ENCODE measurements at places on chromosomes 2 and 18. TPM values are rescaled to one million over a fixed set of nuclear protein-coding genes. Genes with fewer than 3 reads are reported as not detected.

- DNase-seq, result peak; percentile 35
Measured at GRCh38 chr2:28347193-28347592, 45.5 kb upstream of the FOSL2 start.

DNA sequence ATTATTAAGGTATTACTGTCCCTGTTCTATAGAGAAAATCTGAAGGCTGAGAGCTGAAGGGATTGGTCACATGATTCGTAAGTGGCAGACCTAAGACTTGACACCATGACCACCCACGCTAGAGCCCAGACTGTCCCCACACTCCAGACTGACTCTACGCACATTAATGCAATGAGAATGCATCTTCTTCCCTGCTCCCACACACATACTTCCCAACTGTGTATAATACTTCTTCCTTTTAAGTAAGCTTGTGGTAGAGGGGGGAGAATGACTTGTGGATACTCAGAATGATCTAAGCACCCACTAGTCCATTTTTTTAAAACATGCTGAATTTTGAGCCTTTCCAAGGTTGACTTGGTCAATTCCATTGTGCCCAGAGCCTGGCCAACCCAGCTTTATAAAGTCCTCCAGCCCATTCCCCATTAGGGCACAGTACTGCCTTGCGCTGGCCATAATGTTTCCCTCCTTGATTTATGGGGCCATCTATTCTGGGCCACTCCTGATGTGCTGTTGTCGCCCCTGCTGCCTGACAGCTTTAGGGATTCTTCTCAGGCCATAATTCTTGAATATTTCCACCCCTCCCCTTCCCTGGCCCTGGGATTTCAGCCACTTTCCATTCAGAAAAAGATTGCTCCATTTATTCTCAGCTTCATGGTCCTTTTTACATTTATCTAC lies 28.7 kb downstream of the ALK start:
- DNase-seq, result no peak

The PFN4 gene
- 1.5 TPM for total RNA-seq

DNA sequence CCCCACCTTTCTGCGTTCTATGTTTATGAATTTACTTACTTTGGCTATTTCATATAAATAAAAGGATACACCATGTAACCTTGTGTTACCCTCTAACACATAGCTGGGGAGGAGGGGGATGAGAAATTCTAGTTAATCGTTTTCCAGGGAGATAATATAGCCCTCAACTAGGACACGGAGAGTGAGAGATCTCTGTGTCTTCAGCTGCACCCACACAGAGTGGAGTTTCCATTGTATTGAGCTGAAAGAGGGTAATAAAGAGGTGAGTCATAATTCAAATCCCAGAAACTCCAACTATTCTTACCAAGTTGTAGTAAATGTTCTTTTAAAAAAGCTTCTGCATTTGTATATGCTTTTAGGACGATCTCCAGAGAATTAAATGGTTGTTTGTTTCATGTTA lies 110.1 kb upstream of the SULT1C3 start:
- DNase-seq, result no peak

DNA sequence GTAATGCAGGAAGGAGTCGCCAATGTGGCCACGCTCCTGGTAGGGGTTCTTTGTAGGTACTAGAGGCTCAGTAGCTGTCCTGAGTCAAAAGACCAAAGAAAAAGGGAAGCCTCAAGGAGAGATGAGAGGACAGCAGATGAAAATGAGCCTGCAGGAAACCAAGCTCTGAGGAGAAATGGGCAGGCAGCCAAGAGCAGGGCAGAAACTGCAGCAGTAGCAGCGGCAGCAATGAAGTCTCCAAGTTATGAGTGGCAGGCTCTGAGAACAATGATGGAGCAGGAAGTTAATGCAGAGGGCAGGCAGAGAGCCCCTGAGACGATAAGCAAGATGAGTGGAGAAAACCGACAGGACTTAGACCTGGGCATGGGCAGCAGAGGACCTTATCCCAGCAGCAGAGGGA lies 48.2 kb upstream of the TMEM200C start:
- no peak for DNase-seq

DNA sequence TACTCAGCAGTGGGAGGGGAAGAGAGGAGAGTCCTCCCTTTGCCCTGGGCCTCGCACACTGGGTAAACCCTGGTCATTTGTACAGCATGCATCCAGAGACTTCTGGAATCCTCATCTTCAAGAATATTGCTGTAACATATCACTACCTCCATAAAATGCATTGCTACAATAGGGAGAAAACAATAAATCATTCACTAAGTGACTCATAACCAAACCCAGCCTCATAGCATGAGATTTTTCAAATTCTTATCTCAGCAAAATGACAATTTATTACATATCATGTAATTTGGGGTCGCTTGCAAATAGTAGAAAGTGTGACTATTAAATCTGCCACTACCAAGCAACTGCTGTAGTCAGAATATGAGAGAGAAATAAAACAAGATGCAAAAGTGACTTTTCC lies 189.4 kb downstream of the ALK start:
- no peak for DNase-seq

- DNase-seq, result no peak
Measured at GRCh38 chr18:55318951-55319441, 269.0 kb downstream of the TCF4 start.

DNA sequence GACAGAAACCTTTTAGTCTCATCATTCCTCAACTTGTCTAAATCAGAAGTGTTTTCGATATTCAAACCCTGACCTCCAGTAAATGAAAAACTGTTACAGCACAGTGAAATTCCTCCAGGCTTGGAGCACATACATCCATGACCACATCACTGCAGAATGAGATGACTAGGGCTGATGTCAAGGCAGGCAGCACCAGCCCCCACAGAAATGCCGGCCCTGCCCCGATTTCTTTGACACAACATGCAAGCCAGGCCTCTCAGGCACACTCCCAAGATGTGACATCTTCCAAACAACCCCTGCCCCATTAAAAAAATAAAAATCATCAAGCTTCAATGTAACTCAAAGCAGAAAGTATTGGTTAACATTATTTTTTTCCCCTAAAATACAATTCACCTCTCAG lies 103.3 kb downstream of the CTAGE1 start:
- DNase-seq, result no peak

- DNase-seq, result no peak
Measured at GRCh38 chr2:192983173-192983572, 788.4 kb upstream of the TMEFF2 start.

DNA sequence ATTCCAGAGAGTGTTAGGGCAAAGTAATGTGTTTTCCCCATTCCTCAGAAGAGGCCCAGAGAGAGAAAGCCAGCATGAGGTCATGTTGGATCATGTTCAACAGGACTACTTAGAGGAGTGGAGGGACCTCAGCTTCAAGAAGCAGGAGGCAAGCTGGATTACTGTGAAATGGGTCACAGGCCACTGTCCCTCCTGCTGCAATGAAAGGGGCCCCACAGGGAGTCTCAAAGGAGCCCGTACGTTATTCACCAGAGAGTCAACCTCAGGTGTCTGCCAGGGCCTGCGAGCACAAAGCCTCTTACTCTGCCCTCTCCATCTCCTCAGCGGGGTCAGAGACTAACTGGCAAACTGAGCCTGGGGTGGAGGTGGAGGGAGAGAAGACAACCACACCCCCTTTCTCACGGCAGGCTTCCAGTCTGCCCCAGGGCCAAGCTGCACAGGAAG lies 27.2 kb upstream of the ACYP2 start:
- no peak for DNase-seq

- no peak for DNase-seq
Measured at GRCh38 chr2:73920577-73921545, 5.8 kb upstream of the DGUOK start.

DNA sequence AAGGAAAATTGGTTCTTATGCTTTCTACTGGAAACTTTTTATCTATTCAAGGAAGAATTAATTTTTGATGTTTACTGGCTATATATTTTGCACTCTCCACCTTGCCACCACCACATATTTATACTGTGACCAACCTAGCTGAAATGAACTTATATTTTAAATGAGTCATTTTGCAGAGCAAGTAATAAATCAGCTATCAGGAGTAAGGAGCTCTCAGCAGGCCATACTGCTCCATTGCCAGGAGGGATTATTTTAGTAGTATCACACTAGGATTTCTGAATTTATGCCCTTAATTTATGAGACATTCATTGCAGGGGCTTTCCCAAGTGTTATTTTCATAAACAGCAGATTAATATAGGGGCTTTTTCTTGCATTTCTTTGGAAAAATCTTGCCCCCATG lies 125.8 kb upstream of the CYP1B1 start:
- DNase-seq, result no peak

- no peak for DNase-seq
Measured at GRCh38 chr2:42025151-42025582, 22.7 kb upstream of the PKDCC start.

The PSMA8 gene
- total RNA-seq, result not detected

GRCh38 chr2:25367296-25367695 lies 25.6 kb upstream of the DNMT3A start:
- no peak for DNase-seq

DNA sequence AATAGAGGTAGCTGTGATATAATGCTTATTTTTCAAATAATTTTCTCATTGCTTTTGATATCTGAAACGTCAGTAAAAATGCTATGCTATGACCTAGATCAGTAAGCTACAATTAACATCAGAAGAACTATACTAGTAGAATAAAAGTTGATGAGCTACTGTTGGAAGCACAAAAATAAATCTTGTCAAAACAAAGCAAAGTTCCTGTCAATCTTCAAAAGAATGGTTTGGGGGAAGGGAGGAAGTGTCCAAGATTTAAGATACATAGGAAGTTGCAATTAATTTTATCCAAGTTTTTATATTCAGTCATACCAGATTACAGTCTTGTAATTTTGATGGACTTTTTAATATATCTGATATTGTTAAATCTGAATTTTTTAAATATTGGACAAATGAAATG lies 19.2 kb downstream of the IRS1 start:
- DNase-seq, result no peak

- DNase-seq, result no peak
Measured at GRCh38 chr2:159471340-159471739, 145.0 kb downstream of the BAZ2B start.

- no peak for DNase-seq
Measured at GRCh38 chr2:79994965-79995364, 309.6 kb downstream of the LRRTM1 start.

- no peak for DNase-seq
Measured at GRCh38 chr2:153548536-153548935, 70.0 kb upstream of the RPRM start.

GRCh38 chr2:179669196-179669595 lies 192.2 kb downstream of the ZNF385B start:
- no peak for DNase-seq

- no peak for DNase-seq
Measured at GRCh38 chr18:10131460-10132395, 217.9 kb downstream of the VAPA start.

- no peak for DNase-seq
Measured at GRCh38 chr2:224999754-225000153, 42.5 kb downstream of the DOCK10 start.

DNA sequence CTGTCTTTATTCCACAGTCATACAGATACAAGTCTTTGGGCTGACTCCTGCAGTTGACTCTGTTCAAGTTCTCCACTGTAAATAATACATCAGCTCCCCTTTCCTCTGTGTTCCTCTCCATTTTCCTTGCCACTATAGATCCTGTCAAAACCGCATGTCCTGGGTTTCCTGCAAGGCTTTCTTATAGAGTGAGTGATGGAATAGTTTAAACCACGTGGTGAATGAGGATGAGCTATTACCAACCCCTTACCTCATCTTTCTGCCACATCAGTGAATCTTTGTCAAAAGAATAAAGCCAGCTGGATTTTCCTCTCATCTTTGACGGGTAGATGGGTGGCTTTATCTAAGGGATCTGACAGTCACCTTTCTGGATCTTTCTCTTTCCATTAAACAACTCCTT lies 3.9 kb upstream of the GALNT14 start:
- no peak for DNase-seq

GRCh38 chr2:70458661-70459060 lies 95.0 kb downstream of the TGFA start:
- DNase-seq, result no peak

The UGT1A4 gene
- not detected for total RNA-seq

The PARD6G gene
- total RNA-seq, result 11.2 TPM

GRCh38 chr18:61528961-61529360 lies 195.7 kb downstream of the CDH20 start:
- no peak for DNase-seq

The FLACC1 gene
- 5.4 TPM for total RNA-seq

DNA sequence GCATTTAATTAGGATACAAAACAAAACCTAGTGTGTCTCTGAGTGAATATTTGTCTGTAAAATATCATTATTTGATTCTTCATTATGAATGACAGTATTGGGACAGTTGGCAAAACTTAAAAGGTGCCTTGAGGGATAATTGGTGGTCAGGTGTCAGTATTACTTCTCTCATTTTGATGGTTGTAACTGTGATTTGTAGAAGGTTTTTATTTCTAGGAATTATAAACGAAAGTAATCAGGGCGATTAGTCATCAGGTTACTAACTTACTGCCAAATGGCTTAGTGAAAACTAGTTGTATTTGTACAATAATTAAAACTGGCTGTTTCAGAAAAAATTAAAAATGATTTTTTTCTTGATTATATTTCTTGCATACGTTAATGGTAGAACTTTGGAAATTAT lies 117.6 kb downstream of the BIRC6 start:
- no peak for DNase-seq

The ATP6V1C2 gene
- total RNA-seq, result 0.62 TPM

GRCh38 chr18:1983746-1984515 lies 587.4 kb downstream of the METTL4 start:
- no peak for DNase-seq

The CD28 gene
- total RNA-seq, result 3.4 TPM

The ANKMY1 gene
- total RNA-seq, result 30.7 TPM

- DNase-seq, result no peak
Measured at GRCh38 chr18:11998193-11998592, 16.9 kb downstream of the IMPA2 start.

The ITGAV gene
- 106 TPM for total RNA-seq

The SLC4A5 gene
- 12.6 TPM for total RNA-seq

The GLI2 gene
- 14.4 TPM for total RNA-seq

DNA sequence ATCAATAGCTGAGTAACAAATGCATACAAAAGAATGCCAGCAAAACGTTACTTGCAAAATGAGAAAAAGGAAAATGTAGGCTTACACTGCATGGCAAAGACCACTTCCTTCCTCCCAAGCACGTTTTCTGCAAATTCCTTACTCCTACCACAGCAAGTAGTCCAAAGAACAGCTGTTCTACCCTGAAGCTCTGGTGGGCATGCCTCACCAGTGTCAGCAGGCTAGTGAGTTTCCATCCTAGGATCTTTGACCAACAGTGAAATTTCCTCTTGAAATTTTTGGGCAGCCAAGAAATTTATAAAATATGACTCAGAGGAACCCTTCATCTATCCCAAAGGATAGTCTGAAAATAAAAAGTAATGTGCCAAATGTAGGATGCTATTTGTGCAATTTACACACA lies 123.9 kb downstream of the ZNF532 start:
- DNase-seq, result no peak
